ENCODE measurements at places on chromosomes 1 and 21. TPM values are rescaled to one million over a fixed set of nuclear protein-coding genes. Genes with fewer than 3 reads are reported as not detected.

DNA sequence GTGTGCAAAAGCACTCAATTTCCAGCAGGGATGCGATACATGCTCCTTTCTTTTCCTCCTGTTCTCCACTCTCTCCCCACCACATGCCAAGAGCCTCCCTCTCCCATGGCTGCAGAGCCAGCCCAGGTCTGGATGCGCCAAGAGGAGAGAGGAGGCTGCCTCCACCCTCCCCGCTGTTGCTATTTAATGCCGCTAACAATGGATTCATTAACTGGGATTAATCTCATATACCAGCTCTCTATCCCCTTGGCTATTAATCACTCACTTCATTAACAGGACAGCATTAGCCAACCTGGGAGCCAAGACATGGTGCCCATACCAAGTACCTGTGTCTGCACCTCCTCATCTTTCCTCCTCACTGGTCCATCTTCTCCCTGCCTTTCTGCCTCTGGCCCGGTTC, 49.1 kb upstream of the SCMH1 start:
- no peak for DNase-seq

DNA sequence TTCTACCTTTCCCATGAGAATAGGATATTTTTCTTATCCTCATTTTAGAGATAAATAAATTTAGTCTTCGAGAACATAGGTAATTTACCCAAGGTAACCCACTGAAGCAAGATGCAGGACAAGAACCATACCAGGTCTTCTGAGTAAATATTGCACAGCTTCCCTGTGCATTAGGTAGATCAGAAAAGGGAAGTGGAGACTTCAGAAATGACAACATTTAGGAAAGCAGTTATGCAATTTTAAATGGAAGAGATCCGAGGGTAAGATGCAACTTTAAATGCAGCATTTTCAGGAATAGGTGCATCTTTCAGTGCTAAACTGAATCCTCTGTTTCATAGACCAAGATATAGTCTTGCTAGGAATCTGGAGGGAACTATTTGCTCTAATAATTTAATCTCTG, 206.4 kb upstream of the SGIP1 start:
- no peak for DNase-seq

DNA sequence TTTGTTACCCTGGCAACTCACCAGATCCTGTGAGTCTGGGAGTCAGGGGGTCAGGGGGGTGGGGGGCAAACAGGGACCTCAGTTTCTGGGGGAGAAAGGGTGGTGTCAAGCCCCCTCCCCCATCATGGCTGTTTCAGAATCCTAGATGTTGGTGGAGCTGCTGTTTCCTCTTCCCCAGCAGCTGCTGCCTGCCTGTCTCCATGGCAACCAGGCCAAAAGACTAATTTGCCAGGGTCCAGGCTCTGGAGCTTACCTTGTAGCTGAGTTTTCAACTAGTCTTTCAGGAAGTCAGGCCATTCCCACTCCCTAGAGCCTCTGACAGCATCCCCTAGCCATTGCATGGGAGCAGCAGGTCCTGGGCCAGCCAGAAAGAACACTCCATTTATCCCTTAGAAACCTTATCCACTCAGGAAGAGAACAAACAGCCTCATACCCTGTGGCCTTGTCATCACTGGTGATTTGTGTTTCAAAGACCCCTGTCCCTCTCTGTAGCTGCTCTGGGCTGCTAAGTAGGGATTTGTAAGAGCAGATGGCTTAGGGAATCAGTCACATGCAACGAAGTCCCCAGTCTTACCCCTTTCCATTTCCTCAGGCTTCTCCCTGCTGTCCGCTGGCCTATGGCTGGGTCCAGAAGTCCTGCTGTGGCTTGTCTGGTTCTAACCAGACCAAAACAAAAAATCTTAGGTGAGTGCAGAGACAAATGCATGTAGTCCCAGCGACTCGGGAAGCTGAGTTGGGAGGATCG, 21.5 kb upstream of the STMN1 start:
- no peak for DNase-seq

Gene CD2
- total RNA-seq, result not detected

DNA sequence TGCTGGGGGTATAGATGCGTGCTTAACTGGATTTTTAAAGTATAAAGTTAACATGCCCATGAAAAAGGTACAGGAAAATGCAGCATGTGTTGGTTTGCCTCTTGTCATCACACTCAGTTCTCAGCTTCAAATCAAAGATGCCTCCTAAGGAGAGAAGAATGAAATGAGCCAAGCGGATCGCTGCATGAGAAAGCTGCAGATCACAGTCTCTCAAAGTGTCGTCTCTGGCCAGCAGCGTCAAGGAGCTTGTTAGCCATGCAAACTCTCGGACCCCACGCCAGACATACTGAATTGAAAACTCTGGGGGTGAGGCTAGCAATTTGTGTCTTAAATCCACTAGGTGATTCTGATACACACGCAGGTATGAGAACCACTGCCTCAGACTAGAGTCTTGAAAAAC, 297.2 kb downstream of the AJAP1 start:
- no peak for DNase-seq

- DNase-seq, result no peak
Measured at GRCh38 chr1:218699865-218700264, 354.7 kb downstream of the TGFB2 start.

Gene FCGR3A
- total RNA-seq, result not detected
